Muscle of back (tissue), 13 donors: ENCODE measurements at places on chromosomes 6 and 20.

- no peak for DNase-seq
Observed at GRCh38 chr6:135346747-135347146, 150.8 kb downstream of the AHI1 start.

GRCh38 chr6:143614235-143614634 is 63.5 kb upstream of the PHACTR2 start:
- DNase-seq: no peak

GRCh38 chr6:139533171-139533570 is 158.7 kb upstream of the CITED2 start:
- no peak for DNase-seq

DNA sequence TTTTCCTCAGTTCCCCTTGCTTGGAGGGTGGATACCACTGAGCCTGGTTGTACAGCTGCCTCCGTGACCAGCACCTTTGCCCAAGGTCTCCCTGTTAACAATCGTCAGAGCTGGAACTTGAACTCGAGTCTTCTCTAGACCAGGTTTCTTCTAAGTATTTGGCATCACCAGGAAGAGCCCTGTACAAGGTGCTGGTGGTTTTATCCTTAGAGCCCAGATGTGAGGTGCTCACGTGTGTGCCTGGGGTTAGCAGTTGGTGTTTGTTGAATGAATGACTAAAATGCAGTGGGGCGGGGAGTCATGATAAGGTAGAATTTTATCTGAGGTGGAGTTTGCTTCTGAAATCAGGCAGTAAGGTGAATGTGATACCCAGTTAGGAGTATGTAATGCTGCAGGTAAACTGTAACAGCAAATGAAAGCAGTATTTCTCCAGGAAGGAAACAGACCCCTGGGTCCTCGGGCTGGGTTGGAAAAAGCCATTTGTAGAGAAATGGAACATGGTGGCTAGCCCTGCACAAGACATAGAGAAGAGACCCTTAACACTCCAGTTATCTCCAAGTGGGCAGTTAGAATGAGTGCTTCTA is 3.1 kb downstream of the DNAJC5 start:
- DNase-seq: no peak
